ENCODE measurements at places on chromosomes 1 and 21.

- peak; percentile 66 for DNase-seq
These were observed 576 bp downstream of the CCN1 start for GRCh38 chr1:85580872-85581801.

DNA sequence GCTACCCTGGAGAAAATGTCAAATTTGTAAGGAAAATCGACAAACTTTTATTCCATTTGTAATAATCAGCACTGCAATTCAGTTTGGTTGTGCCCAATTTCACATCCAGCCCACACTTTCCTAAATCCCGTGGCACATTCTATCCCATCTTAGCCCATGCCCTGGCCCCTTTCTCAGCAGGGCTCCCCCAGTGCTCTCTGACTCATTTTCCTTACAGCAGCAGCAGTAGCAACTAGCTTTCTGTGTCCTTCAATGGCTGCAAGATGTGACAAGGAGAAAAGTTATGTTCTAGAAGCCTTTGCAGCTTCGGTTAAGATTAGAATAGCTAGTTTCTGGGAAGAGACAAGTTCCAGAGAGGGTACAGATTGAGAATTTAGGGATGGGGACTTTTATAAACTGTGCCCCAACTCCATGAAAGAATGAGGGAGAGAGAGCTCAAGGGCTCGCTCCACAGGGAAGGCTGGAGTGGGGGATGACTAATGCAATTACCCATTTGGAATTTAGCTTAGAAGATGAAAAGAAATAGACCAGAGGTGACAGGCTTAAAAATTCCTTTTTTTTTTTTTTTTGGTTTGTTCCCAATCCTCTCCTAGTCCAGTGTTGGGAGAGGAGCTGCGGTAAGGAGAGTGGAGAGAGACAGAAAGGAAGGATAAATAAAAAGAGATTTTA is 47.0 kb upstream of the POU2F1 start:
- DNase-seq, result no peak

DNA sequence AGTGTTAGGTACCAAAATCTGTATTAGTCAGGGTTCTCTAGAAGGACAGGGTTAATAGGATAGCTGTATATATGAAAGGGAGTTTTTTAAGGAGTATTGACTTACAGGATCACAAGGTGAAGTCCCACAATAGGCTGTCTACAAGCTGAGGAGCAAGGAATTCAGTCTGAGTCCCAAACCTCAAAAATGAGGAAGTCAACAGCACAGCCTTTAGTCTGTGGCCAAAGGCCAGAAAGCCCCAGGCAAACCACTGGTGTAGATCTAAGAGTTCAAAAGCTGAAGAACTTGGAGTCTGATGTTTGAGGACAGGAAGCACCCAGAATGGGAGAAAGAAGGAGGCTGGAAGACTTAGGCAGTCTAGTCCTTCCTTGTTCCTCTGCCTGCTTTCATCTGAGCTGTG is 487.5 kb upstream of the CHRM3 start:
- no peak for DNase-seq

- DNase-seq, result no peak
These were observed 18.1 kb upstream of the ENAH start for GRCh38 chr1:225670806-225671733.

DNA sequence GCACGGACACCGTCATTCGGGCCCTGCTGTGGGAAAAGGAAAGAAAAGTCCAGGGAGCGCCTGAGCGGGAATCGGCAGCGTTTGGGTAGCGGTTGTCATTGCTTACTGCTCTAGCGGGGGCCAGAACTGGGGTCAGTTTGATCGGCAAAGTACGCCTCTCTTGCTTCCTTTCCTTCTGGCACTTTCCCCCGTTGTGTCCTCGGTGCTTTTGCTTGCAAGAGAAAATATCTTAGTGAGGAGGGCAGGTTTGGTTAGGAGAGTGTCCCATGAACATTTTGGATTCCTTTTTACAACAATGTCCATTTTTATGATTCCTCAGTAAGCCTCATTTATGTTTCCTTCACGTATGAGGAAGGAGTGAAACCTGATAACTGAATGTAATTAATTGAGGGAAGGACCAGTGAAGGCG is 670 bp downstream of the ST3GAL3 start:
- DNase-seq, result no peak

- no peak for DNase-seq
These were observed 42.9 kb upstream of the CD2 start for GRCh38 chr1:116711263-116711840.

GRCh38 chr21:28834335-28835238 is 158.1 kb downstream of the LTN1 start:
- no peak for DNase-seq

DNA sequence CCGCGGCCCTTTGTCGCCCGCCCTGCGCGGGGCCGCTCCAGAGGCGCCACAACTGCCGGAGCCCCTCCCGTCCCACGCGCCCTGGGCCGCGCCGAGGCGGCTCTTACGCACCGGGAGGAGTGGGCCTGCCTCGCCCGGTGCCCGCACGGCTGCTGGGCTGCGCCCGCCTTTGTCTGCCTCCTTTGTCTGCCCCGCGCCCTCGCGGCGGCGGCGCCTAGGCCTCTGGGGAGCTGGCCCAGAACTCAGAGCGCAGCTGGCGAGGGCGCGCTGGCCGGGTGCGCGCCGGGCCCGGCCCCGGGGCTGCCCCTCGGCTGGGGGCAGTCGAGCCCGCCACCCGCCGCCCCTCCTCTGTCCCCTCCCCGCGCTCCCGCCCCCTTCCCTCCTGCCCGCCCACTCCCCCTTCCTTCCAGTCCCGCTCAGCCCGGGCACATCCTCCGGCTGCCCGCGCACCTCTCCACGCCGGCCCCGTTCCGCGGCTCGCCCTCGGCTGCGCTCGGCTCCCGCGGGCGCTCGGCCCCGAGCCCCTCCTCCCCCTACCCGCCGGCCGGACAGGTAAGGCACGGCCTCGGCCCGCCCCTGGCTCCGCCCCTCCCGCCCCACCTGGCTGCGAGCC is at the start of gene DRAXIN:
DRAXIN (plus strand) TSS at position 409 of the 613 bp plus-strand sequence. CDS start 14,549 bp downstream, outside the sequence.
- DNase-seq, result peak; percentile 58

GRCh38 chr1:228036701-228037231 is 30.0 kb downstream of the WNT3A start:
- no peak for DNase-seq

GRCh38 chr1:32890516-32891240 is 4.4 kb downstream of the HPCA start:
- DNase-seq, result no peak

GRCh38 chr1:17060306-17060749 is 6.5 kb upstream of the SDHB start:
- no peak for DNase-seq

DNA sequence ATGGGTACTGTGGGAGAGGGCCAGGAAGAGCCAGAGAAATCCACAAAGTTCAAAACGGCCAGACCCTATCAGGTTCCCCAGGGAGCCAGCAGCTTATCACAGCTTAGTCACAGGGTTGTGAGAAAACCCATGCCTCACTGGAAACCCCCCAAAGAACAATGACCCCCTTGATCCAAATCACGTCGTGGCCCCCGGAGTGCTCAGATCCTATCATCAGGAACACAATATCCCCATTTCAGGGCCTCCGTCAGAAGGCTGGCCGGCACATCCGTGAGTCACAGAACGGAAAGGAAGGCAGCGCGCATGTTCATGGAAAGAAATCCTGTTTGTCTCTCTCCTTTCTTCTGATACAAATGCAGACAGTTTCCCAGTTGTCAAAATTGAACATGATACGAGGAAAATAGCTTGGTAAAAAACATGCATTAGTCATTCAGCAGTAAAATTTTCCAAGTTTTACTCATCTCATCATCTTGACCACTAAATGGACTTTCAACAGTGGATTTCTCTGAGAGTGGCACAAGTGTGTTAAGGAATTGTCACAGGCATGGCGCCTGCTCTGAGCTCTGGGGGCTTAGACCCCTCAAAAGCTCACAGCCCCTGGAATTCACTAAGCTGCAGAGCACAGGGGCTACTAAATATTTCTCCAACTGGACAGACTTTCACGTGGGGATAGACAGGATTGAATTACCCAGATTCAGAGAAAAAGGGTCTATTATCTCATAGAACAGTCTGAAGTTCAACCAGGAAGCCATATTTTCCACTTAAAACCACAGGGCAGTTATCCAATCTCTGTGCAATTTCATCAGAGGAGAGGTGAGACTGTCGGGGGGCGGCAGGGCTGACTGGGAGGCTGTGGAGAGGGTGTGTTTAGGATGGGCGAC is 124.8 kb downstream of the RIPK4 start:
- no peak for DNase-seq

DNA sequence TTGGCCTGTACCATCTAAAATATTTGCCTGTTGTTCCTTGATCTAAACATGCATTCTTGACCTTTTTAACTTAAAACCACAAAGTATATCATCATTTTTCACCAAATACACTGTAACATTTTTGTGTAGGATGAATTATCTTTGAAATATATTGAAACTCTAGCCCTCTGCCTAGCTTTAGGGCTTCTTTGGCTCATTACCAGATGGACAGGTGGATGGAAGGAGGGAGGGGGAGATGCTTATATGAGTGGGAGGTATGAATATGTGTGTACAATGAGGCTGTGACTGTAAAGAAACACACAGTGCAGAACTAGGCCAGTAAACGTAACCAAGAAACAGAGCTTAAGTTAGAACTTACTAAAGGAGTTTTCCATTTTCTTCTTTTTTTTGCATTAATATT is 118.5 kb downstream of the ESRRG start:
- DNase-seq, result no peak

GRCh38 chr21:16058896-16059295 is 329.1 kb downstream of the USP25 start:
- DNase-seq, result no peak

- DNase-seq, result no peak
These were observed 14.2 kb downstream of the FCGR2B start for GRCh38 chr1:161676958-161677689.

DNA sequence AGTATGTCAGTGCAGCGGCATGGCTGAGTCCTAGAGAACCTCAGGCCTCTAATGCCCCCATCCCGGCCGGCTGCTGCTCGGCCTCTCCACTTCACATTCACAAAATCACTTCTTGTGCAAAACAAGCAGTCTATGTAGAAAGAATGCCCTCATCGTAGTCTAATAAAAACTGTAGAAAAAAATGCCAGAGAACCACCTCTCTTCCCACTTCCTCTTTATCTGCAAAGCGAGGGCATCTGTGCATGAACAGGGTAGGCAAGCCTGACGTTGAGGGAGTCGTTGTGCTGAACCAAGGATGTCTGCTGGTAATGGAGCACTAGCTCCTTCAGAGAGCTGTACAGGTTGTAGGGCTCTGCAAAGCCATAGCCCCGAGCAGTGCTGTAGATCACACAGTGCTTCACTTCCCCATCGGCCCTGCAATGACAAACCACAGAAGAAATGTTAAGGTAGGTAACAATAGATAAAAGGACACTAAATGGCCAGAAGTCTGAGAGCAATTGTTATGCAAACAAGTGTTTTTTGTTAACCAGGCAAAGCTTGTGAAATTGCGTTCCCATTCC is 88.9 kb downstream of the PIK3R3 start:
- DNase-seq, result no peak

- DNase-seq, result peak; percentile 53
These were observed 6.7 kb downstream of the UROD start for GRCh38 chr1:45018599-45019230.

DNA sequence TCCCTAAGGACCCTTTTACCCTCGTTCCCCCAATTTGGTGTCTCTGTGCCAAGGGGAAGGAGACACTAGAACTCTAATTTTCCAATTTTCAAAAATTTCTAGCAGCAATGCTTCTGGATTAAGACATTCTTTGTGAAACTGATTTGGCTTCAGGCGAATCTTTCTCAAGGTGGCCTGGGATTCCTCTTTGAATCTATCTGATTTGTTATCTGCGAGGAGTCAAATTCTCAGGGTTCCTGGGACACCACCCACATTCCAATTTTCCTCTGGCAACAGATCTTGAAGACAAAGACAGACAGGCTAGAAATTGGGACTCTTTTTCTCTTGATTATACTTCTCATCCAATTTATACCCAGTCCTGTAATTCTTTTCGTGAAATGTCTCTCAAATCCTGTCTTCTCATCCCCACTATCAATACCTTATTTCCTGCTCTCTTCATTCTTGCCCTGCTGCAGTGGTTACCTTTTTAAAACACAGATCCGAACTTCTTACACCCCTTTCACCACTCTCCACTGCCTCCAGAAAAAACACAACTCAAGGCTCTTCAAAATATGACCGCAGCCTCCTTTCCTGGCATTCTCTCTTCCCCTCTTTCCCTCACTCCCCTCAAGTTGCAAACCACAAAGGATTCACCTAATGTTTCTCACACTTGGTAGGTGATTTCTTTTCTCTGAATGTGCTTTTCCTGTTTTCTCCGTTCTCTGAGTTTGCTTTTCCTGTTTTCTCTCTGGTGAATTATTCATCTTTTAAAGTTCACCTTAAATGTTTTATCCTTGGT is 2.7 kb upstream of the MPZL1 start:
- DNase-seq, result no peak

GRCh38 chr1:211549092-211549711 is 29.8 kb downstream of the SLC30A1 start:
- no peak for DNase-seq

DNA sequence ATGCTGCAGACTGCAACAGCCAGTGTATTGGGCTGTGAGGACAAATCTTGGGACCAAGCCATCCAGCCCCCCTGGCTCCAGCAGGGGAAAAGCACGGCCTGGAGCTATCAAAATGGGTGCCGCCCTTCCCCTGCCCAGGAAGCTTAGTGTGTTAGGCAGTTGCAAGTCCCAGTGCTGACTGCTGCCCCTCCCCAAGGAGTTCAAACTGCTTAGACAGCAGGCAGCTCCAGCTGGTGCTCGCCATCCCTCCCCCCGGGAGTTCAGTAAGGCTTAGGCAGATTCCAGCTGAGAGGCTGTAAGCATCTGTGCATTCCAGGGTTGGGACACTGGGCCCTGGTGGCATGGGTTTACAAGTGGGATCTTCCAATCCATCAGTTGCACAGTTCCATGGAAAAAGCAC is 579.6 kb upstream of the NR5A2 start:
- no peak for DNase-seq

DNA sequence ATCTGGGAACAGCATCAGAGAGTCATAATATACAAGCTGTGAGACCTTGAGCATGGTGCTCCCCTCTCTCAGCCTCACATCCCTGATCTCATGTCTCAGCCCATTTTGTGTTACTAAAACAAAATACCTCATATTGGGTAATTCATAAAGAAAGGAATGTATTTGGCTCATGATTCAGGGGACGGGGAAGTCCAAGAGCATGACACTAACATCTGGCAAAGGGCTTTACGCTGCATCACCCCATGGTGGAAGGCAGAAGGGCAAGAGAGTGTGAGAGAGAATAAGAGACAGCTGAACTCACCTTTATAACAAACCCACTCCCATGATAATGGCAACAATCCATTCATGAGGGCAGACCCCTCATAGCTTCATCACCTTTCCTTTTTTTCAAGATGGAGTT is 36.5 kb downstream of the RNASEL start:
- no peak for DNase-seq
